Heart left ventricle (tissue), 16 donors: ENCODE measurements at places on chromosomes 1 and 21. TPM values are rescaled to one million over a fixed set of nuclear protein-coding genes. Genes with fewer than 3 reads are reported as not detected.

- H3K27ac ChIP-seq: no peak overlapping the region
- H3K27me3 ChIP-seq: no peaks in the 10 kb centered on the region
- no peak for DNase-seq
- no peak overlapping the region for H3K4me3 ChIP-seq
- H3K36me3 ChIP-seq: no peaks in the 10 kb centered on the region
These were observed 242.5 kb upstream of the VAMP3 start for GRCh38 chr1:7528386-7529198.

GRCh38 chr1:232568331-232568852 is 61.5 kb downstream of the SIPA1L2 start:
- no peak overlapping the region for H3K4me3 ChIP-seq
- peaks cover 5% of the 10 kb centered on the region for H3K4me1 ChIP-seq

- no peaks in the 10 kb centered on the region for H3K27me3 ChIP-seq
- no peak overlapping the region for H3K27ac ChIP-seq
- no peaks in the 10 kb centered on the region for H3K4me1 ChIP-seq
- DNase-seq: no peak
These were observed 12.2 kb downstream of the DNASE2B start for GRCh38 chr1:84410328-84411095.

The BMP8A gene
- total RNA-seq: 2.4 TPM

DNA sequence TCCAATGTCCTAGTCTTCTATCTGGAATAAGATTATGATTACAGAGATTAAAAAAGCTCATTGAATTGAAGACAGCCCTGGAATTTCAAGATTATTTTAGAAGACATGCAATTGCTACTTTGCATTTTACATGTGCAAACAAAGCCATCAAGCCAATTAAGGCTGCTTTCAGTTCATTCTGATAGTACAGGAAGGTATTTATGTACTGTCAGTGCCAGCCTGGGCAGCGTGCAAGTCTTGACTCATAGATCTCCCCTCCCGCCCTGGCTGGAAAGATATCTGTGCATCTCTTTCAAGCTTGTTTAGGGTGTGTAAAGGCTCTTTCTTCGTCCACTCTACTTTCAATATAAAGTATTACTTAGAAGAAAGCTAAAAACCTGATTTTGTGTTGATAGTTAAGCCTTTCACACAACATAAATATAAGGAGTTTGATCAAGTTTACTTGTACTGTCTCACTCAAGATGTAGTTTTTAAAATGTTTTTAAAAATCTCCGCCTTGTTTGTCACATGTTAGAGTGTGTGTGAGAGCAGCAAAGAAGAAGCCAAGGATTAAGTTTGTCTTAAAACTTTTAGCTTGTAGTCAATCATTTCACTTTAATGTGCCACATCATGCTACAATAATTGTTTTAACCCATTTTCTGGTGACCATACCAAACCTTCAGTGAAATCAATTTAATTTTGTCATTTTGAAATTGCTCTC is 13.6 kb upstream of the LYPLAL1 start:
- no peaks in the 10 kb centered on the region for H3K27me3 ChIP-seq
- no peaks in the 10 kb centered on the region for H3K4me1 ChIP-seq
- H3K36me3 ChIP-seq: no peaks in the 10 kb centered on the region
- H3K27ac ChIP-seq: no peak overlapping the region
- H3K4me3 ChIP-seq: no peak overlapping the region

- peaks cover 91% of the 10 kb centered on the region for H3K36me3 ChIP-seq
- H3K4me1 ChIP-seq: no peaks in the 10 kb centered on the region
- H3K27me3 ChIP-seq: no peaks in the 10 kb centered on the region
- H3K27ac ChIP-seq: no peak overlapping the region
- DNase-seq: no peak
- H3K4me3 ChIP-seq: no peak overlapping the region
These were observed 15.4 kb downstream of the ANGPTL7 start for GRCh38 chr1:11204396-11205190.

DNA sequence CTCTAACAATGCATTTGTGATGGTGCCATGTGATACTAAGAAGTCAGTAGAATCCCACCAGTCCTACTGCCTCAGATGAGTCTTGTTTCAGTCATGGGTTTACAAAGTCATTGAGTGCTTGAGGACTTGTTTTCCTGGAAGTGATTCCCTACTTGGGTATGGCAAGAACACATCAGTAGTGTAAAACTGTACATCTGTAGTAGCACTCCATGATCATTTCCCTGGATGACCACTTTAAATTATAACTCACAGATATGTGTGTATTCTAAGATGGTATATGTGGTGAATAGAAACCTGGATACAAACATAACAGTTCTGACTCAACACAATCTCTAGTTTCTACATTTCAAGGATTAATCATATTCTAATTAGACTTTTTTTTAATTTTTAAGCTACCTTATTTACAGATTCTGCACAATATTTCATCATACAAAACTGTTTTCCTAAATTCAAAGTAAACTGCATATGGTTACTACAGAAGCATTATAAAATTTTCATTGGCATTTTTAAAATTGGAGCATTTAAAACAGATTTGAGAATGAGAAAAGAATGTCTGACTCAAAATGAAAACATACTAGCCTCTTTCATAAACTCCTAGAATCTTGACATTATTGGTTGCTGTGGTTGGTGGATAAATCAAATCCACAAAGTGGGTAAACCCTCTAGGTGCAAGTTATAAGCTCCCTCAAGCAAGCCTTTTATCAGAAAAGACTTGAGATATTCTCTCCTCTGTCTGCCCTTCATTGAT is 6.8 kb upstream of the PSMG1 start:
- H3K36me3 ChIP-seq: no peaks in the 10 kb centered on the region
- H3K4me3 ChIP-seq: no peak overlapping the region
- no peaks in the 10 kb centered on the region for H3K4me1 ChIP-seq
- H3K27ac ChIP-seq: no peak overlapping the region
- H3K27me3 ChIP-seq: no peaks in the 10 kb centered on the region

The KCNA2 gene
- total RNA-seq: 1.3 TPM

The SYNC gene
- 10.2 TPM for total RNA-seq

The HES3 gene
- total RNA-seq: not detected

- no peaks in the 10 kb centered on the region for H3K36me3 ChIP-seq
- no peaks in the 10 kb centered on the region for H3K27me3 ChIP-seq
- H3K27ac ChIP-seq: no peak overlapping the region
- no peaks in the 10 kb centered on the region for H3K4me1 ChIP-seq
- peak; percentile 11 for DNase-seq
These were observed 124.5 kb downstream of the ZNF648 start for GRCh38 chr1:181936768-181937581.
